ENCODE measurements at places on chromosomes 1 and 21.

DNA sequence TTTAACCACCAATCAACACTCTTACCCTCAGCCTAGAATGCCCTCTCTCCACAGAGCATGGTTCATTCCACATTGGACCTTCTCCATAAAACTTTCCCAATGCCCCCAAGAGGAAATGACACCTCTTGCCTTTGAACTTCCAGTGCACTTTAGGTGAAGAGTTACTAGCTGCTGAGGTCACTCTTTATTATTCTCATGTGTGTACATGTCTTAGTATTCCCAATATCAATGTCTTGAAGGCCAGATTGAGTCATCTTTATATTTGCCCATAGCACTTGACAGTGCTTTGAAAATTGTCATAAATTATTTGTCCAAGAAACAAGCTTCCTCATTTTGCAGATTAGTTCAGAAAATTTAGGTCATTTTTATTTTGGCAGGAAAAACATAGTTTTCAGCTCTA lies 8.1 kb upstream of the DNASE2B start:
- DNase-seq, result no peak

GRCh38 chr1:38004284-38005108 lies 818 bp downstream of the FHL3 start:
- no peak for DNase-seq

DNA sequence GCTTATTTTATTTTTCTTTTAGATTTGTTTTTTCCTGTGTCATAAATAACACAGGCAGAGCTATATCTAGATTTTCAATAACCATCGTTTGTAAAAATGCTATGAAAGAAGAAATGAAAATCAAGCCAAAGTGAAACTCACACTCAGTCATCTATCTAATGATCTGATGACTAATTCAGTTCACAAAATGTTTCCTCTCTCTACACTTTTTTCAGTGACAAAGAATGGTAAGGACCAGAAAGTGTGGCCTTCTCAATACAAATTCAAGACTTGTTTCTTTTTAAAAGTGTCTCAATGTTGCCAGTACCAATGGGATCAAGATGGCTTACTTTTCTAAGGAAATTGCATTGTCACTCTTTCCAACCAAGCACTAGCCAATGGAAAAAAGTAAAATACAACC lies 282.8 kb upstream of the PKN2 start:
- DNase-seq, result no peak

DNA sequence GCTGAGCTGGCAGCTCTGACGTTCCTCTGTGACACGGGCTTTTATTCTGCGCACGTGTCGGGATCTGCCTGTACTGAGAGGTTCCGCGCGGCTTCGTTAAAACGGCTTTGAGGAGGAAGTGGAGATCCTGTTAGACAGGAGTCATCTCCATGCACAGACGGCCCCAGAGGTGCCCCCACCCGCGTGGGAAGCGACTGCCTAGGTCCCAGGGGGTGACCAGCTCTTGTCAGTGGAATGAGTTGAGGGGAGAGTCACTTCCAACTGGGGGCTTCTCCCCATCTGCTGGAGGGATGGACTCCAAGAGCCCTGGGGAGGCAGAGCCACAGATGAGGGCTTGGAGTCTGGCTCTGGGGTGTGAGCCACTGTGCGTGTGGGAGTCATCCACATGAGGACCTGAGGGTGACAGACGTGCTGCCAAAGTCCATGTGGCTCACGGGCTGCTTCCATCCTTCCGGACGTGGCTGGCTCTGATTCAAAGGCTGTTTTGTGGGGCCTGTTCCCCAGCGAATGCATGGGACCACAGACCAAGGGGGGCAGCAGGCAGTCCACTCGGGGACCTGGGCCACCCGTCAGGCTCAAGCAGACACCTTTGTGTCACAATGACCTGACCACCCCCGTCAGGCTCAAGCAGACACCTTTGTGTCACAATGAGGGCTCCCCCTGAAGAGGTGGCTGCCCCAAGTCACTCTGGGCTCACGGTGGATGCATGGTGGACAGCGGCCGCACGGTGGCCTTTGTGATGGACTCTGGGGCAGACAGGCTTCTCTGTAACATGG lies 26.8 kb downstream of the PTTG1IP start:
- no peak for DNase-seq
